Fibroblast of upper back skin (primary cell): ENCODE measurements at places on chromosomes 5 and 9.
A peak's percentile ranks its signal among the peaks of the same experiment; 100 is the strongest.

DNA sequence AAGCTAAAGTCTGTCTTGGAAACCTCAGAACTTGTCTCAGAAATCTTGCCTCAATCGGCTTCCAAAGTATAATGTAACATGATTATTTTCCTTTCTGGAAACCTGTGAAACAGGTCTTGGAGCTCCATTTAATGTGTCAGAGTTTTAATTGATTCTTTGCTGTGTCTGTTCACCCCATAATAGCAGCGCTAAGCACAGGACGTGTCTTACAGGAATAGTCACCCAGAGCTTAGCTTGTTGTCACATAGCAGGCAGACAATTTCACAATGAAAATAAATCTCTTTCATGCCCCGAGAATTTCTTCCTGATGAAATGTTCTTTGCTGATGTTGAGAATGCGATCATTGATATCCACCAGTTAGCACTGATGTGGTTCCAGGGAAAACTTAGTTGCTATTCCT is 40.2 kb upstream of the PTPN3 start:
- no peak for DNase-seq

GRCh38 chr5:31995006-31995405 is 179.1 kb downstream of the GOLPH3 start:
- no peak for DNase-seq

DNA sequence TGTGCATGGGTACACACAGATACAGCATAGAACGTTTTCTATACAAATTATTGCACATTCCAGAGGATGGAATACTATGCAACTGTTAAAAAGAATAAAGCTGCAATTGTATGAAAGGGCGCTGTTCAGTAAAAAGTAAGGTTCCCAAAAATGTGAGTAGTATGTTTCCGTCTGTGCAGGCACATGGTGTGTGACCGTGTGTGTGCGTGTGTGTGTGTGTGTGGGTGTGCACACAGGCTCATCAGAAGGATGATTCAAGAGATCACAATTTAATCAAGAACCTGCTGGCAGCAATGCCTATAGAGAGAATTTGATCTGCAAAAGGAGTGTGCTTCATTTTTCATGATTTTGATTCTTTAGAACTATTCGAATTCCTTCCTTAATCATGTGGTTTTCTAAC is 76.3 kb downstream of the SEMA4D start:
- peak; percentile 79 for DNase-seq

GRCh38 chr5:11407556-11408145 is 496.6 kb downstream of the CTNND2 start:
- no peak for DNase-seq

- DNase-seq = no peak
These were observed 60.1 kb upstream of the FCHO2 start for GRCh38 chr5:72895758-72896157.

DNA sequence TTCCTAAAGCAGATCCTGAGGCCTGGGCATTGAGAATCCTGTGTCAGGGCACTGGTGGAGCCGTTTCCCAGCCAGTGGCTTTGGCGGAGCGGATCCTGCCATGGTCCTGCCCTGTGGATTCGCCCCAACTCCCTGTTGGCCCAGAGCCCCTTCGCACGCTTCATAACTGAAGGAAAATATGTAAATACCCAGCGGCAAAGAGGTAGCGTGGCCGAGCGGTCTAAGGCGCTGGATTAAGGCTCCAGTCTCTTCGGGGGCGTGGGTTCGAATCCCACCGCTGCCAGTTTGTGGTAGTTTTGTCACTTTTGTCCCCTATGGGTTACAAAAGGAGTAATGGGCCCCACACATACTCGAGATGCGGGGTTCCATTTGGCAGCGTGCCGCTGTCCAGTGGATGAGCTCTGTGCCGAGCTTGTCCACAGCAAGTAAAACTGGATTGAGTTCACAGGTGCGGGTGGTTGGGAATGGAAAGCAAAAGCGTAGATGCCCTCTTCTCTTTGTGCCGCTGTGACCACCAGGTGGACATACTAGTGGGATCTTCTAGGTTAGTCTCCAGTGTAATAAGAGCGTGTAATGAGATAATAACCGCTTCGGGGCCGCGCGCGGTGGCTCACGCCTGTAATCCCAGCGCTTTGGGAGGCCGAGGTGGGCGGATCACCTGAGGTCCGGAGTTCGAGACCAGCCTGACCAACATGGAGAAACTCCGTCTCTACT is 17.3 kb downstream of the TRIM7 start:
- DNase-seq = peak; percentile 84

DNA sequence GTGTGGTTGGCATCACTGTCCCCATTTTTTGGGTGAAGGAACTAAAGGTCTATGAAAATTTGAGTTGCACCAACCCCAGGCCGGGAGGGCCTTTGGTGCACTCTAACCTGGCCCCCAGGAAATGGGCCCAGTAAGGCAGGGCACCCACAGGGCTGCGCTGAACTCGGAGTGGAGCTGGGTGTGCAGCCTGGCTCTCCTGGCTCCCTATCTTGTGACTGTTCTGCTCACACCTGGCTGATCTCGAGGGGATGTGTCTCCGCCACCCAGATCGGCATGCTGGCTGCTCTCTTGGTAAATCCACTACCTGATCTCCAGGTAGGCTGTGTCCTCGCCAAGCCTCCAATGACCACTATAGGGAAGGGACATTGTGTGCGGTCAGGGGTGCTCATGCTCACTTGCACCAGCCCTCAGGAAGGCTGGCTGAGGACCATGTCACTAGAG is 259.8 kb downstream of the NSG2 start:
- DNase-seq = no peak

DNA sequence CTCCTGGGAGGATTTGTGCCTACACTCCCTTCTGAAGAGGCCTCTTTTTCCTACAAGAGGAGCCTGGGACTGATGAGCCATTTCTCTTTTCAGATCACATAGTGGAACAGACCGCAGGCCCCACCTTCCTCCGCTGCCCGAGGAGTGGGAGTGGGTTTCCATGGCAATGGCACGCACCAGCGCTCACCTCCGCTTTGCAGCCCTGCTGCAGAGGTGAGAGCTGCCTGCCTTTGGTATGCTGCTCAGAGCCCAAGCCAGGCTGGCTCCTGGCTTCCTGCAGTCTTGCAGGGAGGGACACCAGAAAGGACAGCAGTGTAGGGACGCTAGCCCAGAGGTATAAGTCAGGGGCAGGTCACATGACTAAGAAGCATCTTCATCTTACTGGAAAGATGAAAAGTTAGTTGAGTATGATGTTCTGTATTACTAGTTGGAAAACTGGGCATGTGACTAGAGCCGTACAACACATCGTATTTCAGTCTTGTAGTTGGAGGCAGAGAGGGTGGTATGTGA is 12.4 kb downstream of the PTTG1 start:
- DNase-seq = peak; percentile 12

GRCh38 chr5:11261241-11261640 is 500.2 kb upstream of the DAP start:
- no peak for DNase-seq

DNA sequence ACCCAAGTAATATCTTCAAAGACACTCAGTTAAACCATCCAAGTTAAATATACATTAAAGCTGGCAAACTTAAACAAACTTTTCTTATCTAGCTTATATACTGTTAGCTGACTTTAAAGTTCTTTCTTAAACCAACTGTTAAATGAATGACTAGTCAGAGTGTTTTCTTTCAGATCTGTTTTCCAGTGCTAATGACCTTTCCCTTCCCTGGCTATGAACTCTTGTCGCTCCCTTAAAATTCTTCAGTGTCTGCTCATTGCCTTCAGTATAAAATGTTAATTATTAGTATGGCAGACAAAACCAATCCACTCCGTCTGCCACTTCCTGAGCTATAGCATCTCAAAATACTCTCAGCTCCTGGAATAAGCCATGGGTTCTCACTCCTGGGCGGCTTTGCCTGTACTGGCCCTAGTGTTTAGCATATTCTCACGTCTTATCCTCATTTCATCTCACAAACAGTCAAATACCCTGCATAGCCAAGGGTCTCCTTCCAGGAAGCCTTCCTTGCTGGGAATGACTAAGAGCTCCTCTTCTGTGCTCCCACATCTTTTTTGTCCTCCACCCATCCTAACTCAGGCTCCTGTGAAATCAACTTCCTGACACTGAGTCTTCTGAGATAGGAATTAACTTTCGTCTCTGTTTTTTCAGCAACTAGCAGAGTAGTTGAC is 87.7 kb downstream of the VCAN start:
- DNase-seq = no peak

DNA sequence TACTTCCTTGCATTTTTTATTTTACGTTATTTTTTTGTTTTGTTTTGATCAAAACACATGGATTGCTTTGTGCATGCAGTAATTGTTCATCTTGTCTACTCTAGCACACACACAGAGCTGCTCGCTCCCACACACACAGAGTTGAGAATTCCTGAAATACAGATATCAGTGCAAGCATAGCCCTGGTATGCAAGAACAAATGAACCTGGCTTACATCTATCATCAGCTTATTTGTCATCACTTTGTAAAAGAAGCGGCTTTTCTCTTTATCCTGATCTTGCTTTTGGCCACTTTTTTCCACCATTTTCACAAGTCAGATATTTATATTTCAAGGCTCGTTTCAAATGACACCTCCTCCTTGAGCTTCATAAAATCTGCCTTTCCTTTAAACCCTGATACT is 1435.7 kb downstream of the MAT2B start:
- peak; percentile 1 for DNase-seq

DNA sequence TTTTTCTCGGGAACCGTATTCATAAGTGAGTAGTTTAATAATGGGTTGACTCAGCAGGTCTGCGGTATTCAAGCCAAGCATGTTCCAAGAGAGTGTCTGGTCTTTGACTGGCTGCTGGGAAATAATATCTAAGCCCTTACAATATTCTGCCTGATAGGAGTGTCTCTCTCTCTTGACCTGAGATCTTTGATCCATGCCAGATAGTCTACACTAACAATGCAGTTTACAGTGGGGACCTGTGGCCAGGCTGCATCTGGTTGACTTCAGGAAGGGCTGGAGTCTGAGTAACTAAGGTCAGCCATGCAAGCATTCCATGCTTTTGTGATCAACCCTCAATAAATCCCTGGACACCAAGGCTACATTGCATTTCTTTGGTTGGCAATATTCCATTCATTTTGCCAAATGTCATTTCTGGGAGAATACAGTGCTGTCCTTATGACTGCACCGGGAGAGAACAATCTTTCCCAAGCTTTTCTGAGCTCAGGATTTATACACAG is 195.5 kb downstream of the SEMA5A start:
- DNase-seq = peak; percentile 73

- no peak for DNase-seq
These were observed 331.8 kb upstream of the NMUR2 start for GRCh38 chr5:152736906-152737305.

DNA sequence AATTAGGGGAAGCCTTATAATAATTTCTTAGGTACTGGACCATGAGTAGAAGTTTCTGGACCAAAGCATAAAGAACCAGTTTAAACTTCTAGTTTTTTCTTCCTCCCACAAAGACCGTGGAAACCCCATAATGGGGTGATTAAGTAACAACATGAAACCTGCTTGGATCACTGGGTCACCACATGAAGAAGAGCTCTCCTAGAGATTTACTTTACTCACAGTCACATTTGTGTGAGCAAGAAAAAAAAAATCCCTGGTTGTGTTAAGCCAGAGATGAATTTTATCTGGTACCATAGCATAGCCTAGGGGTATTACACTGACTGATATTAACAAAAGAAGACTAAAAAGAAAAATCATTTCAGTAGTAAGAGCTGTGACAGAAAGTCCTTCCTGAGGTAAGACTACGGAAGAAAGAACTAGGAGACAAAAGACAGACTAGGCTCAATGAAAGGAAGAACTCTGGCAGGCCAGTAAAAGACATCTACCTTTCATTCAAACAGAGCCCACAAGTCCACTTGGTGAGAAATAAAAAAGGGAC is 15.2 kb downstream of the OTP start:
- no peak for DNase-seq

- DNase-seq = peak; percentile 69
These were observed 93.6 kb downstream of the COL23A1 start for GRCh38 chr5:178496642-178497041.
